ENCODE measurements at places on chromosomes 7 and 10.

DNA sequence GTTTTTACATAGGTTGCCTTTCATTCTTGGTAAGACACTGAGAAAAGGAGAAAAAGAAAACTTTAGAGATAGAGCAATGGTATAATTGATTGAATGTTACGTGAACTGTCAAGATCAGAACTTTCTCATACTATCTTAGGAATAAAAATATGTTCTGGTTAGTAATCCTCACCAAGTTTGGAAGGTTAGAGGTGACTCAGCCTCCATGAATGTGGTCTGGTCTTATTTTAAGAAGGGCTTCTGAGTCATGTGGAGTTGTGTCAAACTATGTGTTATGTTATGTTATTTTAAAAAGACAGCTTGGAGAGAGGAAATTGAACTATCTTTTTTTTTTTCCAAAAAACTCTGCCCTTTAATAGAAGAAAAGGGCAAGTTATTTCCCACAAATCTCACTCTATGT is 458.6 kb upstream of the KLF6 start:
- DNase-seq = no peak

DNA sequence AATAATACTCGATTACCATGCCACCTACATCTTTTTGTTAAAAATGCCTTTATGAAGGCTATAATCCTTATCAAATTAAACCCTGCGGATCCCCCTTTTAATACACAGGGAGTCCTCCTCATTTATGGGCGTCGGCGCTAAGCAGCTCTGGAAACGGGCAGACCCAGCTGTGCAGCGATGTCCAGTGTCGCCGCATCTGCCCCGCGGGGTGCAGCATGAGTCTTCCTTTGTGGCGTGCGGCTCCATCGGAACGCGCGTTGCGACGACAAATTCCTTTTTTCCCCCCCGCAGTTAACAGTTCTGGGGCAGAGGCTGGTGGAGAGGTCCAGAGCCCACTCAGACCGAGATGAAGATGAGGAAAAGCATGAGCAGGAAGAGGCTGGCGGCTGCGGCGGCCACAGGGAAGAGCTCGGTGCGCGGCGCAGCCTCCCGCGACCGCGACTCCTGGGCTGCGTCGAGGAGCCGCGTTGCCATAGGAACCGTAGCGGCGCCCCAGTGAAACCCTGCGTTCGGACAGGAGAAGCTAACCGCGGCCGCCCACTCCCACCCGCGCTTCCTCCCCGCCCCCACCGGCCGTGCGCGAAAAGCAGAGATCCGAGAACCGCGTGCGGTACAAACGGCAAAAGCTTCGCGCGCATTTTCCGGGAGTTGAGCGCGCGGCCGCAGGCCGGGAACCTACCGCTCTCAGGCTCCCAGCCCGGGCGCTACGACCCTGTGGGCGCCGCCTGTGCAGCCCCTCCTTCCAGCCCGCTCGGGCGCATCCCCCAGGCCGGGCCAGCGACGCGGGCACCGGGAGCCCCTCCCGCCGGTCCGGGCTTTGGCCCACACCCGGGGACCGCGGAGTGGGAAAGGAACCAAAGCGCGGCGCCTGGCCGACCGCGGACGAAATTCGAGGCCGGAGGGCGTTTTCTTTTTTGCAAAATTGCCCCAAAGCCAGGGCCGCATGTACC is 130.6 kb downstream of the SPAG6 start:
- DNase-seq = peak; percentile 52

DNA sequence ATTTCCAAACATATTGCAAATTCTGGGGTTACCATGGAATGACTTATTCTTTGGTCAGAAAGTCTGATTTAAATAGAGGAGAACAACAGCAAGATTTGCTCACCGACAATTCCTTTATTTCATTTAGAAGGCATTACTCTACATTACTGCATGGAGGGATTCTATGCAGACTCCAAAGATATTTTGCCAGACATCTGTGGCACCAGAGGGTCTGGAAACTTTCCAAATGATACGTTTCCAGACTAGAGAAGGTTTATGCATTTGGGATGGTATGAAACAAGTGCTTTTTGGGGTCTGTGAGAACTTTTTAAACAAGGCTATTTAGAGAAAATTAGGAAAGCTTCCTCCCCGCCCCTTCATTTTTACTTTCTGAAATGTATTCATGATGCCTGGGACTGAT is 125.3 kb downstream of the SAMD9 start:
- DNase-seq = no peak

DNA sequence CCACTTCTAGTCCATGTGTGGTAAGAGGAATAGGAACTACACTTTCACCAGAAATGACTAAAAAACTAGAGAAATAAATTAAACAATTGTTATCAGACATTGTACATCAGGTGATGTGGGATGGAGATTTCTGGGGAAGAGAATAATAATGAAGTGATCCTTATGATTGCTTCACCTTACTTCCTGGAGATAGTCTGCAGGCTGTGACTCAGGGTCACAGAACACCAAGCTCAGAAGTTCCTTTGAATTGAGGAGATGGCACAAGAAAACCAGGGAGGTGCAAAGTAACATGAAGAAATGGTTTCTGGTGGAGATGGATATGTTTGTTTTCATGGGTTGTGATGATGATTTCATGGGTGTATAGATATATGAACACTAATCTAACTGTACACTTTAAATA is 44.5 kb downstream of the ZWINT start:
- DNase-seq = no peak

GRCh38 chr7:73352784-73353183 is 24.8 kb downstream of the FKBP6 start:
- no peak for DNase-seq

GRCh38 chr7:139471740-139472353 is 11.6 kb downstream of the KLRG2 start:
- no peak for DNase-seq

GRCh38 chr7:47513741-47514241 is 68.1 kb downstream of the TNS3 start:
- no peak for DNase-seq
